Lung (tissue), 17 donors: ENCODE measurements at places on chromosomes 2 and 18. TPM values are rescaled to one million over a fixed set of nuclear protein-coding genes. Genes with fewer than 3 reads are reported as not detected.
A peak's percentile ranks its signal among the peaks of the same experiment; 100 is the strongest.

DNA sequence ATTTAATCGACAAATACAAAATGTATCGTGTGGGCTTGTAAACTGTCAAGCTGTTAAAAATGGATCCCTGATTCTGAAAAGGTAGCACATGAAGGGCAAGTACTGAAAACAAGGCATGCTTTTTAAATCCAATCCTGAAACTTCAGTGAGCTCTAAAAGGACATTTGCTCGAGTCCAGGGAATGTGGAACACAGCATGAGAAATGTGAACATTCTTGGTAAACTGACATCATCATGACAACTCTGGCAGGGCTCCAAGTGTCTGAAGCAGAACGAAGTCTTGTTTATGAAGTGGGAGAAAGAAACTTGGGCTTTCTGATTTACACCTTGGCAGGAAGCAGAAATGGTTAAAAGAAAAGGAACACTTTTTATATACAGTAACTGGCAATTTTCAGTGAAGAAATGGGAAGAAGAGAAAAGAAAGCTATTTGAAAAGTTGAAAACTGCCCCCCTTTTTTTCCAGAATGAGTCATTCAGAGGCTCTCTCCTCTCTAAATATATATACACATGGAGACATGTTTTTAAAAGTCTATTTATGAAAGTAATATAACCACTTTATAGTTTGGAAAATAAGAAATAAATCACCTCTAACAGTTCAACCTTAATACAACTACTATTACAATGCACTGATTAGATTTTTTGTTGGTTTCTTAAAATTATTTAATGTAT, 120.8 kb downstream of the GAREM1 start:
- H3K4me1 ChIP-seq: peaks cover 4% of the 10 kb centered on the region
- H3K27ac ChIP-seq: peak overlapping the region; percentile 90
- H3K4me3 ChIP-seq: no peak overlapping the region

GRCh38 chr2:235050980-235051351, 99.1 kb downstream of the SH3BP4 start:
- H3K27ac ChIP-seq: peak overlapping the region; percentile 60
- H3K4me1 ChIP-seq: peaks cover 21% of the 10 kb centered on the region
- H3K4me3 ChIP-seq: no peak overlapping the region
- H3K27me3 ChIP-seq: no peaks in the 10 kb centered on the region

Gene MDH1B
- total RNA-seq: 10.9 TPM

Gene NCKAP5
- 20.2 TPM for total RNA-seq

Gene ZNF519
- total RNA-seq: 4.8 TPM

Gene NLRC4
- total RNA-seq: 15.3 TPM

Gene SNTG2
- total RNA-seq: 1.8 TPM

Gene UGT1A10
- total RNA-seq: not detected
